Dermis microvascular lymphatic vessel endothelial cell (primary cell): ENCODE measurements at places on chromosomes 4 and X.

DNA sequence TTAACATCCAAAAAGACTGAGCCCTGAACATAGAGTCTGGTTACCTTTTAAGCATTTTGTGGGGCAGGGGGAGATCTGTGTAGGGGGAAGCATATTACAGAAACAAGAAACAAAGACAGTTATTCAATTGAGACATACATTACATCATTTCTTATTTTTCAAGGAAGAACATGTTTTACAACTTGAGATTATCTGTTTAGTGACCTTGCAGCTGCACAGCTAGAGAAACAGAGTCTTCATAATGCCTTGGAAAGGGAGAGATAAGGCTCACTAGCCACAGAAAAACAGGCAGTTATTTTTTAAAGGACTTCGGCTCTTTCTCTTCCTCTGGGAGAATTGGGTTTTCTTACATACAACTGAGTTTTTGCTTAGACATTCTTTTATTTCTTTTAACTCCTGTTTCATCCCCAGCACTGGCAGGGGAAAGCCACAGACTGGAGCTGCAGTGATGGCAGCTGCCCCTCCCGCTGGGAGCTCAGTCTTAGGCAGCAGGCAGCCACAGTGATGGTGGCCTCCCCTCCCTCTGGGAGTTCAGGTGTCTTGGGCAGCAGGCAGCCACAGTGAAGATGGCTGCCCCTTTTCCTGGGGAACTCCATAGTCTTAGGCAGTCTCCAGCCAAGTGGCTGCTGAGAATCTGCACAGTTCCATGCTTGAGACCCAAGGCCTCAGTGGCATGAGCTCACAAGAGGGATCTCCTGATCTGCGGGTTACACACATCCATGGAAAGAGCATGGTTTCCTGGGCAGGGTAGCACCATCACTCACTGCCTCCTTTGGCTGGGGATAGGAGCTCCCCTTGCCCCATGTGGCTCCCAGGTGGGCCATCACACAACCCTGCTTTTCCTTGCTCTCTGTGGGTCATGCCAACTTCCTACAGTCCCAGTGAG, 19.4 kb upstream of the TMPRSS11F start:
- DNase-seq = no peak

DNA sequence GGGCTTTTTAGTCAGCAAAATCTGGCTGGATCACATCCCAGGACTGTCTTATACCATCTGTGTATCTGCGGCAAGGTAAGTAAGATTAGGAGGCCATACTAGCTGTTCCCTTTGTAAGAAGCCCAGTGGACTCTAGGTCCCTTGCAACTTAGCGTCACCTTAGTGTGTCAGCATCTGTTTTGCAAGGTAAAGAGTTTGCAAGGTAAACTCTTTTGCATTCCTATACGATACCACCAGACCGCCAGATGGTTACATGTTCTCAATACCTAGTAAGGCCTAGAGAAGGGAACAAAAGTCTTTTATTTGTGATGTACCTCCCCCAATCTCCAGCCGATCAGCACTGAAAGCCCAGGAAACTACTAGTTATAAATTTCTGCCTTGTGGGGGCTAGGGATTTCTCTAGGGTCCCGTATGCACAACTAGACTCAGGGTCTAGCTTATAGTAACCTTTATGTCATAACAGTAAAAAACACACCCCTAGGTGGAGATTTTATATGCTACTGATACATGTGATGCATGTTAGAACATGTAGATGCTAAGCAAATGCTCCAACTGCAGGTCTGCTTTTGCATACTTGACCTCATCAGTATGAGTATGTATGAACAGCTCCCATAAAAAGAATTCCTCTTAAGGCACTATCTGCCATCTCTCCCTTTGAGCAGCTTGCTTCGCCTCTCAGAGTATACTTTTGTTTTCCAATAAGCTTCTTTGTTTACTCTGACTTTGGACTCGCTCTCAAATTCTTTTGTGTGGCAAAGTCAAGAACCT, 78.4 kb downstream of the KCNIP4 start:
- no peak for DNase-seq

- no peak for DNase-seq
Measured at GRCh38 chrX:36019125-36019524, 99.6 kb downstream of the CFAP47 start.

- DNase-seq = no peak
Measured at GRCh38 chrX:119145241-119145653, 17.6 kb upstream of the KIAA1210 start.

- DNase-seq = peak; percentile 21
Measured at GRCh38 chr4:56757261-56757746, 64.2 kb downstream of the SPINK2 start.

DNA sequence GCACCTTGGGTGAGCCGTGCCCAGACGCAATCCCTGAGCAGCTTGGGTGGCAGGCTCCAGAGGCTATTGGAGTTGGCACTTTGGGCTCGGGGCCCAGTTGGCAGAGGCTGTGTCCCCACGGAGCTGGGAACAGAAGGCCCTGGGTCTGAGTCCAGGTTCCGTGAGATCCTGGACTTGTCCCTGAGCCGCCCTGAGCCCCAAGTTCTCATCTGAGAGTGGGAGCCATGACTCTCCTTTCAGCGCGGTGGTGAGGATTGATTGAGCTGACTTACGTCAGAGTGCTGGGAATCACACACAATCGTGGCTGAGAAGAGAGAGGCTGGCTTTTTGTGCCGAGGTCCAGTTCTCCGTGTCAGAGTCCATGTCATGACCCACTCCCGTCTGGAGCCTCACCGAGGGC, 98.0 kb downstream of the PSAPL1 start:
- DNase-seq = no peak

- DNase-seq = no peak
Measured at GRCh38 chr4:140755774-140756318, 339 bp downstream of the TBC1D9 start.

- peak; percentile 88 for DNase-seq
Measured at GRCh38 chr4:90209922-90210321, 82.7 kb downstream of the CCSER1 start.
